ENCODE measurements at places on chromosomes 6 and 20.

DNA sequence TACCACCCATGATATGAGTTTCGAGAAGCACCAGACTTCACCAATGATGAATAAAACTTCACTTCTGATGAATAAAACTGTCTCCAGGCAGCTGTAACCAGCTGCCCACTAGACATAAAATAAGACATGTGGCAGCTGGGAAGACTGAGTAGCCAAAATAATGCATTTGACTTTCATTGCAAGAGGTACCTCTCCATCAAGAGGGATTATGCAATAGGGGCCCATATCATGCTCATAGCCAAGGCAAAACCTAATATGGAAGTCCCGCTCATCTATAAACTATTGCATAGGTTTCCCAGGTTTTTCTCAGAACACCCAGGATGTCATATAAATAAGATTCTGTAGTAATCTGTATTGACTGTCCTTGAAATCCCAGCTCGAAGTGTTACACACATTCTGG, 155.5 kb downstream of the SIM1 start:
- no peak for DNase-seq

DNA sequence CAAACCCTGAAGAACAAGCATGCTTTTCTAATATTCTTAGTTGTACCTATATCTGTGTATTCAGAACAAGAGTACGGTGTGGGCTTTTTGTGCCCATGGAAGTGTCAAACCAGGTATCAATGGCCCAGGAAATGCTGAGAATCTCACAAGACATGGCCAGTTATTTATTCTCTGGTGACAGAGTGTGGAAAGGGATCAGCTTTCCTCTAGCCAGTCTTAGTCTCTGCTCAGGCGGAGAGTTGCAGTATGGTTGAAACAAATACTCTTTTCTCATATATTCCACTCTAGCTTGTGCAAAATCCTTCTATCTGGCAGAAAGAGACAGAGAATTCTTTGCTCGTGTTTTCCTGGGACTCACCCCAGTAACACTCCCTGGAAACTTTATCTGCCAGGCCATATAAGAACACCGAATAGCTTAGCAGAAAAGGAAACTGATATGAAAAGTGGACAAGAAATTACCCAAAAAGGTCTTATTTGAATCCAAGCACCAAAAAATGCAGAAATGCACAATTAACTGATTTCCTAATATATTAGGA, 173.3 kb upstream of the RSPO3 start:
- DNase-seq = no peak

DNA sequence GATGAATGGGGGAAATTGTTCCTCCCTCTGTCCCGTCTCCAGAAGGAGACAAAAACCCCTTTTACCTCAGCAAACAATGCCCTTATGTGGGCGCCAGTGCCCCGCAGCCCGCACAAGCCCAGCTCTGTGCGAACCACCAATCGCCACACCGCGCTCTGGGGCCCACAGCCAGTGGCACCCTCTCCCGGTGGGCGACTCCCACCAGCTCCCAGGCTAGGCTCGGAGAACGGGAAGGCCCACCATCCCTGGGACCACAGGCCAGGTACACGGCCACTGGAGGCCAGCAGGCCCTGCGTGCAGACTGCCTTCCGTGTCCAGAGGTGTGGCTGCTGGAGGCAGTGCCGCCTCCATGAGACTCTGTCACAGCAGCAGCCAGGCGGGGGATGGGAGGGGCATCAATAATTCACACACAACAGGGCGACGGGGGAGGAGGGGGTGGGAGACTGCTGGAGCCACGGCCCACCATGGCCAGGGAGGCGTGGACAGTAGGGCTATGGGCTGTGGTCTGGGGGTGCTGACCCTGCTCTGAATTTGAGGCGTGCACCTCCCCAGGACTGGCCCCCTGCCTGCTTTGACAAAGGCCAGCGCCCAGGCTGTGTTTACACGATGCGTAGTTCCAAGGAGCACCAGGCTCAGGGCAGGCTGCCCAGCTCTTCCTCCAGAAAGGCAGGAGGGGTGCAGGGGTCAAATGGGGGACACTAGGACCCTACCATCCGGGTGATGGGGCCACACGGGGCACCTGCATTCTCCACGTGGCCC, 105.7 kb downstream of the ASXL1 start:
- no peak for DNase-seq

GRCh38 chr20:8662433-8662954, 406.4 kb upstream of the PLCB4 start:
- DNase-seq = peak; percentile 32

GRCh38 chr6:75943381-75943780, 129.1 kb downstream of the IMPG1 start:
- DNase-seq = no peak

DNA sequence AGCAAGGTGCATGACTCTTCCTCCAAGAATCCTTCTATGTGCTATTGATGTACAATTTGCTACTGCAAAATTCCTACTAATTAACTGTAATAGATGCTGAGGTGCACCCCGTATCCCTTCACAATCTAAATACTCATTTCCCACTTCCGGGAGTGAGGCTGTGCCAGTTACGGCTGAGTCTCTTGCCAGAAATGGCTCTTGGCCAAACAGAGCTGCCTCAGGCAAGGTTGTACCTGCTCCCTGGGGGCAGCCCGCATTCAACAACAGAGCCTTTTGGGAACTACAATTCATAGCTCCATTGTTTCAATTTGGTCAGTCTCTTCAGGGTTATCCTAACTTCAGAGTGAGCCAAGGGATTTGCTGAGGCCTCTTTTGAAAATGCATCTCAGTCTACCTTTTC, 789.8 kb upstream of the MAP3K7 start:
- DNase-seq = no peak

- DNase-seq = no peak
These were observed 352.9 kb downstream of the ESR1 start for GRCh38 chr6:152160346-152160745.

- DNase-seq = no peak
These were observed 64.7 kb downstream of the PKHD1 start for GRCh38 chr6:52022675-52023074.

DNA sequence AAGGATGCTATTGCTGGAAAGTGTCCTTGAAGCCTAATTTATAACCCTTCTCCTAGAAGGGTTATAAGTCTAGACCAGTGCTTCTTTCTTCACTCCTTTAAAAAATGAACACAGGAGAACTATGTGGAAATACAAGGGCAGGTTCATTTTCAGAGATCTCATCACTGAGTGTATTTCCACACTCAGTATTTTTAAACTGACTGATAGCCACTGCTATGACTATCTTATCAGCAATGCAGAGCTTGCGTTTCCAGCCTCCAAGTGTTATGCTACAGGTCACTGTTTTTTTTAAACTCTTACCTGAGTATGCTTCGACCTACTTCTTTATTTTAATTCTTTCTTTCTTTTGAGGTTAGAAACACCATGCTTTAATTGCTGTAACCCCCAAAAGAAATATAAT, 319.1 kb downstream of the ARHGAP18 start:
- DNase-seq = no peak

GRCh38 chr6:3426927-3427686, 29.7 kb downstream of the SLC22A23 start:
- peak; percentile 60 for DNase-seq

GRCh38 chr20:50187403-50188051, 3.1 kb upstream of the CEBPB start:
- no peak for DNase-seq

GRCh38 chr6:31892821-31893220, 4.7 kb downstream of the EHMT2 start:
- DNase-seq = no peak

- DNase-seq = no peak
These were observed 49.1 kb downstream of the ZHX3 start for GRCh38 chr20:41268402-41268801.

- peak; percentile 89 for DNase-seq
These were observed 6.0 kb upstream of the AVP start for GRCh38 chr20:3090565-3090964.

DNA sequence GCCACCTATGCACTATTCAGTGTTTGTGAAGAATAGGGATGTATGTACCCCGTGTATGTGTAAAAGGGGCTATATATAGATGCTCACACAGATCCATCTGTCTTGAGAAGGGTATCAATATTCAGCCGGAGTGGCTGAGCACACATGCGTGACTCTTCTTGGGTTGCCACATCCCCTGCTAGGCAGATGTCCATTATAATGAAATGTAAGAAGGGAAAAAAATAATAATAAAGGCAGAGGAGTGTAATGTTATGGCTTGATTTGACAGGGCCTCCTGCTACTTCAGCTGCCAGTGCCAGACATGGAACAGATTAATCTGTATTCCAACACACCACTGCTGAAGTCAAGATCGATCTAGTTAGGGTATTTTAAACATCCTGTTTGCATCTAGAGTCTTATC, 74.2 kb upstream of the VSTM2L start:
- DNase-seq = no peak

DNA sequence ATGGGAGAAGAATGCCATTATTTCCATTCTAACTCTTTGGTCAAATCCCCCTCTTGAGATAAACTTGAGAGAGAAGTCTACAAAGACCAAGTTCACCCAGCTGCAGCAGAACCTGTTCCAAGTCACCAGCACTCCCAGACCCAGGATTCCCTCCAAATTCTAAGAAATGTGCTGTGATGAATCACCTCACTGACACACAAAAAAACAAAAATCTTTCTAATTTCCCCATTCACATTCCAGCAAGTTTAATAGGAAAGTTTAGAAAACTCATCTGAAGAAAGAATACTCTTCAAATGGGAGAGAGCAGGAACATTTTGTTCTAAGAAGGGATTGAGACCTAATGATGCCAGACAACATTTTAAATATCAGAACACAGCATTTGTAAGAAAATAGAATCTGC, 213.6 kb upstream of the PLCB4 start:
- no peak for DNase-seq

GRCh38 chr6:118377711-118378414, 170.2 kb upstream of the PLN start:
- no peak for DNase-seq

- DNase-seq = peak; percentile 35
These were observed 181.6 kb upstream of the ECI2 start for GRCh38 chr6:4316867-4317400.

DNA sequence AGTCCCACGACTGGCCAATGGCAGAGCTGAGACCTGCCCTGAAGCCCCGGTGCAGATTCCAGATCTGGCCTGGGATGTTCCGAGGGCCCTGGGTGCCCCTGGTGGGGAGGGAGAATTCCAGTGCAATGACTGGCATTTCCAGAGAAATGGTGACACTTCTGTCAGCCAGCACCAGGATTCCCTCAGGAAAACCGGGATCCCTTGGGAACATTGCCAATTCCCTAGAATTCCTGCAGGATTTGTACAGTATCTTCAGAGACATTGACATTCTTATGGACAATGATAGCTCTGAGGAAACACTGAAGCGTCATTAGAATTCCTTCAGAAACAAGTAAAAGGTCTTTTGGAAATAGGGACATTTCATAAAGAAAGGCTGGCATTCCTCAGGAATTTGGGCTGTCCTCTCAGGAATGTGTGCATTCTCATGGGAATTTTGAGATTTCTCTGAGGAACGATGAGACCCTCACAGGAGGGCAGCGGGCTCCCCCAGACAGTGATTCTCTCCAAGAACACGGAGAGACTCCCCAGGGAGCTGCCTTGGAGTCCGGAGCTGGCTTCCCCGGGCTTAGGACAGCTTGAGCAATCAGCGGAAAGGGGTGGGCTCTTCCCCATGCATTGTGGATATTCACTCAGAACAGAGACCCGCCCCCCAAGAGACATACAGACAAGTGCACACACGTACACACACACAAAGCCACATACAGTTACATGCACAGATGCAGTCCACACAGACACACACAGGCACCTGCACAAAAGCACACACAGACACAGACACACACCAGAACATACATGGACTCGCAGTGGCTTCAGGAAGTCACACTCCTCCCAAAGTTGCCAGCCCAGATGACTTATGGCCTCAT, 35.2 kb upstream of the BPIFA2 start:
- no peak for DNase-seq

DNA sequence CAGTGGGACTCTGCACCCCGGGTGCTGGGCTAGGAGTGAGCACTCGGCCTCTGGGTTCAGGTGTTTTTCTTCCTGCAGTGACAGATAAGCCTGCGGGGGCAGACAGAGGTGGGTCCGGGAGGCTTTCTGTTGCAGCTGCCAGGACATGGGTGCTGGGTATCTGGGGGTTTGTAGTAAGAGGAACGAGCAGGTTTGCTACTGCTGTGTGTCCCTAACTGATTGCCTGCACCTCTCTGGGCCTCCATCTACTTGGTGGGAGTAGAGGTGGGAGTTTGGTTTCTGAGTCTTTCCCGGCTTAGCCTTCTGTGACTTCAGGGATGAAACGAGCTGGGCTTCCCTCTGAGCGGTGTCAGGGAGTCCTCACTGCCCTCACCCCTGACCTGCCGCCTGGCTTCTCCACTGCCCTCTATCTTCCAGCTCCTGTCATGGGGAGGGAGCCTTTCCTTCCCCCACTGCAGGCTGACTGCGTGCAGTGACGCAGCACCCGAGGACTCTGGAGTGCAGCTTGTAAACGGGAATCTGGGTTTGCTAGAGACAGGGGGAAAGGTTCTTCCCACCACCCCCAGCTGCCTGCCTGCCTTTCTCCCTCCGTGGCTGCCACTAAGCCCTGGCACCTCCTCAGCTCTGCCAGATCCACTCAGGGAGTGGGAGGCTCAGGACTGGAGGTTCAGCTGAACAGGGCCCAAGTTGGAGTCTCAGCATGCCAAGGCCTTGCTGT, 6.7 kb downstream of the DLGAP4 start:
- no peak for DNase-seq

DNA sequence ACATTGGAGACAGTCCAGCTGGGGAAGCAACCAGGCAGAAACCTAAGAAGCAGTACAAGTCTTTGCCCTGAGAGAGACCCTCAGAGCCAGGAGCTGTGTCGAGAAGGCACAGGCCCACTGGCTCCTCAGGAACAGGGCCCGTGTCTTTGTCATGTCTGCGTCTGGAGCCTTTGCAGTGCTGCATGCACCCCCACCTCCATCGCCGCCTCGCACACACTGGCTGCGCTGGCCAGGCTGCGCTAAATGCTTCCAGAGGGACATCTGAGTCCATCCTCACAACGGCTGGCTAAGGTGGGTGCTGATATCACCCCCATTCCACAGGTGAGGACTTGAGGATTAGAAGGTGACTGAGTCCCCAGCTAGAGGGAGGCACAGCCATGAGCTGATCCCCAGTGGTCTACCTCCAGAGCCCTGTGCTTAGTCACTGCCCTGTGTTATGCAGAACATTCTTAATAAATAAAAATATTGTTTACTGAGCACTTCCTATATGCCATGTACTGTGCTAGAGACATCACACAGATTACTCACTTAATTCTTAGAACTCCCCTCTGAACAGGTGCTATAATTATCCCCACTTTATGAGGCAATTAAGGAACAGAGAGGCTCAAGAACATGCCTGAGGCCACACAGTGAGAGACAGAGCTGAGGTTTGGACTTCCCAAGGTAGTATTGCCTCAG, 27.6 kb downstream of the GABRR2 start:
- DNase-seq = no peak

Measured in hematopoietic multipotent progenitor cell treated with erythropoietin and hydrocortisone succinate and interleukin-3 and kit ligand, for 6 days (in vitro differentiated cells).